Endothelial cell (in vitro differentiated cells): ENCODE measurements at places on chromosomes 6 and 20.
A peak's percentile ranks its signal among the peaks of the same experiment; 100 is the strongest.

GRCh38 chr6:87164004-87164403, 8.6 kb downstream of the ZNF292 start:
- no peak for DNase-seq
- H3K27me3 ChIP-seq, result peaks cover 2% of the 10 kb centered on the region
- no peak overlapping the region for H3K27ac ChIP-seq
- H3K4me3 ChIP-seq, result no peak overlapping the region

- peaks cover 6% of the 10 kb centered on the region for H3K4me1 ChIP-seq
- no peak overlapping the region for H3K27ac ChIP-seq
- DNase-seq, result no peak
- H3K27me3 ChIP-seq, result no peaks in the 10 kb centered on the region
- H3K36me3 ChIP-seq, result peaks cover 16% of the 10 kb centered on the region
These were observed 24.4 kb upstream of the PRND start for GRCh38 chr20:4697189-4697830.

- no peaks in the 10 kb centered on the region for H3K27me3 ChIP-seq
- H3K36me3 ChIP-seq, result no peaks in the 10 kb centered on the region
- no peak overlapping the region for H3K4me3 ChIP-seq
- no peak for DNase-seq
- H3K4me1 ChIP-seq, result no peaks in the 10 kb centered on the region
These were observed 456.4 kb downstream of the COL12A1 start for GRCh38 chr6:74749211-74750147.

DNA sequence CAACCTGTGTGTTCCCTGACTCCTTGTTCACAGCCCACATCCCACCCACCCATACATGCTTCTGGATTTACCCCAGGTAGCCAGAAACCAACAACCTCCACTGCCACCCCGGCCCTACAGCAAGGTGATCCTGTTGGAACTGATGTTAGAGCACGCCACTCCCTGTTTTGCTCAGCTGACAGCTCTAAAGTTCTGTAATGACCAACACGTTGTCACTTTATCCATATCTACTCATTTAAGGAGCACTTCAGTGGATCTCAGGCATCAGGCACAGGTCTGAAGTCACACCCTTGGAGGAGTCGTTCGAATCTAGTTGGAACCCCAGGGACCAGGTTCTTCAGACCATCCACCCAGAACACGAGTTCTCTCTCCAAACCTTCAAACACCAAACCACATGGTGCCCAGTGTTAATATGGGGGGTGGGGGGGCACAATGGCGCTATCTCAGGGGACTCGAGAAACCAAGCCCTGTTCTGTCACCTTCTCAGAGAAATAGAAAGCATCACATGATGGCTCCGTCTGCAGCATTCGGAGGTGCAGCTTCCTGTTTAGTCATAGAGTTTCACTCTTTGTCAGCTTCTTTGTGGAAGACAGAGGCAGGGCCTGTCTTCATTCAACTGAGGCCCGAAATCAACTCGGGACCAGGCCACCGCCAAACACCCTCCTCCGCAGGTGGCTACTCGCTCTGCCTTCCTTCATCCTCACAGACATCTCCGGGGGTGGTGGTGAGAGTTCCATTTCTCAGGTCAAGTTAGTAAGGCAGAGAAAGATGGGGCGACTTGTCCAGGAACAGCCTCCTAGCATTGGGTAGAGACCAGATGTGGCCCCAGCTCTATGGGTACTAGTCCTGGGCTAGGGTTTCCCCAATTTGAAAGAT, 142.2 kb downstream of the NFATC2 start:
- no peak overlapping the region for H3K4me3 ChIP-seq
- DNase-seq, result no peak
- H3K36me3 ChIP-seq, result no peaks in the 10 kb centered on the region
- H3K27me3 ChIP-seq, result peaks cover 6% of the 10 kb centered on the region

- DNase-seq, result peak; percentile 38
- H3K36me3 ChIP-seq, result no peaks in the 10 kb centered on the region
- H3K27me3 ChIP-seq, result no peaks in the 10 kb centered on the region
- H3K4me3 ChIP-seq, result no peak overlapping the region
- H3K4me1 ChIP-seq, result no peaks in the 10 kb centered on the region
These were observed 601.9 kb downstream of the HTR1B start for GRCh38 chr6:76861403-76861802.

- peaks cover 2% of the 10 kb centered on the region for H3K27me3 ChIP-seq
- DNase-seq, result no peak
- no peak overlapping the region for H3K4me3 ChIP-seq
- no peaks in the 10 kb centered on the region for H3K36me3 ChIP-seq
These were observed 379.2 kb upstream of the SLC35B3 start for GRCh38 chr6:8814440-8815000.

DNA sequence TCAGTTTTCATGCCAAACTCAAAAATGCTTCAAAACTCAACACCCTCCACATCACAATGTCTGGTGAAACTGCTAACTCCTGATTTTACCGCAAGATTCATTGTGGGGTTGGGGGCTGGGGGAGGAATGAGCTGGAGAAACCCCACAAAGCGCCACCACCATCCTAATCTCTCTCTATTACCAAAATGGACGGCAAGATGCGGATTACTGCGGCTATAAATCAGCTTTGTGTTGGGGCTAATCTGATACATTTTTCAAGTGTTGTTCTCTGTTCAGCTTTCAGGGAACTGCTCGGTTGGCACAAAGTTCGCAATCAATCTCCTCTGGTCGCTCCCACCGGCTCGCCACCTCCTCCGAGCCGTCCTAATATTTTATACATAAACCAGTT, 83.7 kb downstream of the TMEM242 start:
- no peak overlapping the region for H3K27ac ChIP-seq
- peaks cover 26% of the 10 kb centered on the region for H3K27me3 ChIP-seq
- peaks cover 14% of the 10 kb centered on the region for H3K4me1 ChIP-seq
- no peak for DNase-seq
- peaks cover 12% of the 10 kb centered on the region for H3K36me3 ChIP-seq
- no peak overlapping the region for H3K4me3 ChIP-seq

DNA sequence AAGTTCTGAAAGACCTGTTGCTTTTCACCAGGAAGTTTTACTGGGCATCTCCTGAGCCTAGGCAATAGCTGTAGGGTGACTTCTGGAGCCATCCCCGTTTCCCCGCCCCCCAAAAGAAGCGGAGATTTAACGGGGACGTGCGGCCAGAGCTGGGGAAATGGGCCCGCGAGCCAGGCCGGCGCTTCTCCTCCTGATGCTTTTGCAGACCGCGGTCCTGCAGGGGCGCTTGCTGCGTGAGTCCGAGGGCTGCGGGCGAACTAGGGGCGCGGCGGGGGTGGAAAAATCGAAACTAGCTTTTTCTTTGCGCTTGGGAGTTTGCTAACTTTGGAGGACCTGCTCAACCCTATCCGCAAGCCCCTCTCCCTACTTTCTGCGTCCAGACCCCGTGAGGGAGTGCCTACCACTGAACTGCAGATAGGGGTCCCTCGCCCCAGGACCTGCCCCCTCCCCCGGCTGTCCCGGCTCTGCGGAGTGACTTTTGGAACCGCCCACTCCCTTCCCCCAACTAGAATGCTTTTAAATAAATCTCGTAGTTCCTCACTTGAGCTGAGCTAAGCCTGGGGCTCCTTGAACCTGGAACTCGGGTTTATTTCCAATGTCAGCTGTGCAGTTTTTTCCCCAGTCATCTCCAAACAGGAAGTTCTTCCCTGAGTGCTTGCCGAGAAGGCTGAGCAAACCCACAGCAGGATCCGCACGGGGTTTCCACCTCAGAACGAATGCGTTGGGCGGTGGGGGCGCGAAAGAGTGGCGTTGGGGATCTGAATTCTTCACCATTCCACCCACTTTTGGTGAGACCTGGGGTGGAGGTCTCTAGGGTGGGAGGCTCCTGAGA, at the start of gene HFE:
Gene HFE, plus strand, starts transcription at position 146 of the 832 bp plus-strand sequence. Its CDS starts 12 bp downstream, at position 158.
- H3K27me3 ChIP-seq, result peaks cover 3% of the 10 kb centered on the region
- peak within 1 kb of the TSS; percentile 86 for H3K4me3 ChIP-seq
- DNase-seq, result peak; percentile 38
- H3K27ac ChIP-seq, result peak within 1 kb of the TSS; percentile 85

GRCh38 chr20:59103573-59103972, 60.0 kb upstream of the ZNF831 start:
- no peak overlapping the region for H3K4me3 ChIP-seq
- H3K27me3 ChIP-seq, result no peaks in the 10 kb centered on the region
- peaks cover 9% of the 10 kb centered on the region for H3K4me1 ChIP-seq

DNA sequence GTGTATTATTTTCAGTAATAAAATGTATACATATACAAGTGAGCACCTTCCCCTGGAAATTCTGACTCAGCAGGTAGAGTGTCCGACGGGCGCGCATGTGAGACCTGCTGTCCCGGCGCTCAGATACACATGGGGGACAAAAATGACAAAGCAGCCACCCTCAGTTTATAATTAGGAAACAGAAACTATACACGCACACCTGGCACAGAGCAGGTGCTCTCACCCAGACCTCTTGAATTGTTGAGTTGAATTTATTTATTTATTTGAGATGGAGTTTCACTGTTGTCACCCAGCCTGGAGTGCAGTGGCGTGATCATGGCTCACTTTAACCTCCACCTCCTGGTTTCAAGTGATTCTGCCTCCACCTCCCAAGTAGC, 180.4 kb downstream of the ZDHHC14 start:
- no peak for DNase-seq
- no peak overlapping the region for H3K27ac ChIP-seq
- H3K4me3 ChIP-seq, result no peak overlapping the region
- no peaks in the 10 kb centered on the region for H3K27me3 ChIP-seq
- H3K4me1 ChIP-seq, result peaks cover 3% of the 10 kb centered on the region

DNA sequence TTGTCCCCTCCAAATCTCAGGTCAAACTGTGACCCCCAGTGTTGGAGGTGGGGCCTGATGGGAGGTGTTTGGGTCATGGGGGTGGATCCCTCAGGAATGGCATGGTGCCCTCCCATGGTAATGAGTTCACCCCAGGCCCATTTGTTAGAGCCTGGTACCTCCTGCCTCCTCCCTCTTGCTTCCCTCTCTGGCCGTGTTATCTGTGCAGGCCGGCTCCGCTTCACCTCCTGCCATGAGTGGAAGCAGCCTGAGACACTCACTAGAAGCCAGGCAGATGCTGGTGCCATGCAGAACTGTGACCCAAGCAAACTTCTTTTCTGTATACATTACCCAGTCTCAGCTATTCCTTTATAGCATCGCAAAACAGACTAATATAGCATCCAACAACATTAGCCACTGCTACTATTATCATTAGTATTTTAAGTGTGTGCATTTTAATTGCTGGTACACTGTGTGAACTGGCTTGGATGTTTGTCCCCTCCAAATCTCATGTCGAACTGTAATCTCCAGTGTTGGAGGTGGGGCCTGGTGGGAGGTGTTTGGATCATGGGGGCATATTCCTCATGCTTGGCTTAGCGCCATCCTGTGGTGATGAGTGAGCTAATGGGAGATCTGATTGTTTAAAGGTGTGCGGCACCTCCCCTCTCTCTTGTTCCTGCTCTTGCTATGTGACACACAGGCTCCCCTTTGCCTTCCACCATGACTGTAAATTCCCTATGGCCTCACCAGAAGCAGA, 12.2 kb upstream of the OSER1 start:
- H3K4me3 ChIP-seq, result no peak overlapping the region
- H3K27me3 ChIP-seq, result peaks cover 4% of the 10 kb centered on the region
- no peaks in the 10 kb centered on the region for H3K36me3 ChIP-seq
- DNase-seq, result peak; percentile 23
- no peak overlapping the region for H3K27ac ChIP-seq

GRCh38 chr20:31595654-31596411, 9.3 kb upstream of the ID1 start:
- H3K4me1 ChIP-seq, result peaks cover 20% of the 10 kb centered on the region
- peak overlapping the region; percentile 87 for H3K27ac ChIP-seq
- H3K36me3 ChIP-seq, result no peaks in the 10 kb centered on the region
- H3K4me3 ChIP-seq, result peak overlapping the region; percentile 8
- peaks cover 14% of the 10 kb centered on the region for H3K27me3 ChIP-seq

GRCh38 chr6:105607636-105608621, 205.0 kb upstream of the PREP start:
- H3K4me3 ChIP-seq, result no peak overlapping the region
- no peaks in the 10 kb centered on the region for H3K36me3 ChIP-seq
- no peaks in the 10 kb centered on the region for H3K27me3 ChIP-seq

GRCh38 chr6:70839286-70840266, 117.3 kb downstream of the B3GAT2 start:
- DNase-seq, result no peak
- no peak overlapping the region for H3K4me3 ChIP-seq
- no peaks in the 10 kb centered on the region for H3K36me3 ChIP-seq
- peaks cover 2% of the 10 kb centered on the region for H3K27me3 ChIP-seq
- no peak overlapping the region for H3K27ac ChIP-seq
- no peaks in the 10 kb centered on the region for H3K4me1 ChIP-seq

GRCh38 chr6:11364971-11365397, 132.5 kb upstream of the NEDD9 start:
- peaks cover 6% of the 10 kb centered on the region for H3K4me1 ChIP-seq
- DNase-seq, result no peak
- no peak overlapping the region for H3K4me3 ChIP-seq
- peaks cover 2% of the 10 kb centered on the region for H3K27me3 ChIP-seq

GRCh38 chr6:125961117-125961516, 4.5 kb downstream of the HINT3 start:
- no peak overlapping the region for H3K27ac ChIP-seq
- H3K36me3 ChIP-seq, result no peaks in the 10 kb centered on the region
- no peak for DNase-seq
- H3K27me3 ChIP-seq, result no peaks in the 10 kb centered on the region
- no peaks in the 10 kb centered on the region for H3K4me1 ChIP-seq
- H3K4me3 ChIP-seq, result no peak overlapping the region

DNA sequence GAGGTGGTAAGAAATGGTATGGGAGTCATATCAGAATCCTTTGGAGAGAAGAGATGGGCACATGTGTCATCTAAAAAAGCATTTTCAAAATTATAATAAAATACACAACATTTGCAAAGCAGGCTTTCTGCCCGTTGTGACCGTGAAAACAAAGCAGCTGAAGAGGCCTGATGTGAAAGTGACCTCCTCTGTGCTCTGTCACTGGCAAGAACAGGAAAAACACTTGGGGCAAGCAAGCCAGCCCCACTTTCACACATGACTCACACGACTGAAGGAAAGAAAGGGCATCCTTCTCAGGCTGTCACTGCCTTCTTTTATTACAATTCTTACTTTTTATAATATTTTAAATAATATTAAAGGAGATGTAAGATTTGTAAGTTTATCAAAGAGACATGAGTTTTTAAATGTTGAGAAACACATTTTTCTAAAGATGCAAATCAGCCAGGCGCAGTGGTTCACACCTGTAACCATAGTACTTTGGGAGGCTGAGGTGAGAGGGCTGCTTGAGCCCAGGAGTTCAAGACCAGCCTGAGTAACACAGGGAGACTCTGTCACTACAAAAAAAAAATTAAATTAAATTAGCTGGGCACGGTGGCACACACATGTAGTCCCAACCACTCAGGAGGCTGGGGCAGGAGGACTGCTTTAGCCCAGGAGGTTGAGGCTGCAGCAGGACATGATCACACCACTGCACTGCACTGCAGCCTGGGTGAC, 143.7 kb downstream of the BTBD9 start:
- DNase-seq, result no peak
- H3K4me1 ChIP-seq, result no peaks in the 10 kb centered on the region
- no peaks in the 10 kb centered on the region for H3K36me3 ChIP-seq
- no peak overlapping the region for H3K27ac ChIP-seq

- DNase-seq, result no peak
- H3K27ac ChIP-seq, result no peak overlapping the region
- no peak overlapping the region for H3K4me3 ChIP-seq
- peaks cover 3% of the 10 kb centered on the region for H3K4me1 ChIP-seq
- no peaks in the 10 kb centered on the region for H3K36me3 ChIP-seq
- H3K27me3 ChIP-seq, result peaks cover 4% of the 10 kb centered on the region
These were observed 44.9 kb upstream of the STX16 start for GRCh38 chr20:58606184-58606583.
